Thoracic aorta (tissue), 2 donors: ENCODE measurements at places on chromosomes 1 and 21. TPM values are rescaled to one million over a fixed set of nuclear protein-coding genes. Genes with fewer than 3 reads are reported as not detected.

DNA sequence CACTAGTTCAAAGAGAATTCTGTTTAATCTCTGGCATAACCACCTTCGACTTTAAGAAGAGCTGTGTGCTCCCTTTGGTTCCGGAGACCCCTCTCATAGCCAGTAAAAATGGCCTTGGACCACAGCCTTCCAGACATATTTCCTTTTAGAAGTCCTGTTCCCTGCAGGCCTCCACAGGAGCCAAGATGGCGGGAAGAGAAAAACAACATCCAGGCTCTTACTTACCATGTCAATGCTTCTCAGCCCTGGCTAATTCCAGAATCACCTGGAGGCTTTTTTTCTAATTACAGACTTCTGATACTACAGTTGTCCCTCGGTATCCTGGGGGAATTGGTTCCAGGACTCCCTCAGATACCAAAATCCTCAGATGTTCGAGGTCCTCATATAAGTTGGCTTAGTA is 362.5 kb downstream of the PBX1 start:
- no peak for DNase-seq

Gene GUCA2A
- not detected for total RNA-seq

- DNase-seq = no peak
Observed at GRCh38 chr21:32599526-32599925, 12.7 kb downstream of the CFAP298 start.

- DNase-seq = peak; percentile 87
Observed at GRCh38 chr1:201946224-201946908, at the start of gene LMOD1. LMOD1 (minus strand) TSS chr1:201946548; CDS start chr1:201946340, 208 bp downstream.
